ENCODE measurements at places on chromosomes 1 and 21. TPM values are rescaled to one million over a fixed set of nuclear protein-coding genes. Genes with fewer than 3 reads are reported as not detected.

Gene LIN28A
- not detected for total RNA-seq

Gene DNASE2B
- total RNA-seq, result 0.16 TPM

- no peak for DNase-seq
These were observed 292.1 kb upstream of the SNX7 start for GRCh38 chr1:98369463-98369862.

GRCh38 chr1:220370041-220370700, 97.9 kb upstream of the RAB3GAP2 start:
- peak; percentile 4 for DNase-seq

DNA sequence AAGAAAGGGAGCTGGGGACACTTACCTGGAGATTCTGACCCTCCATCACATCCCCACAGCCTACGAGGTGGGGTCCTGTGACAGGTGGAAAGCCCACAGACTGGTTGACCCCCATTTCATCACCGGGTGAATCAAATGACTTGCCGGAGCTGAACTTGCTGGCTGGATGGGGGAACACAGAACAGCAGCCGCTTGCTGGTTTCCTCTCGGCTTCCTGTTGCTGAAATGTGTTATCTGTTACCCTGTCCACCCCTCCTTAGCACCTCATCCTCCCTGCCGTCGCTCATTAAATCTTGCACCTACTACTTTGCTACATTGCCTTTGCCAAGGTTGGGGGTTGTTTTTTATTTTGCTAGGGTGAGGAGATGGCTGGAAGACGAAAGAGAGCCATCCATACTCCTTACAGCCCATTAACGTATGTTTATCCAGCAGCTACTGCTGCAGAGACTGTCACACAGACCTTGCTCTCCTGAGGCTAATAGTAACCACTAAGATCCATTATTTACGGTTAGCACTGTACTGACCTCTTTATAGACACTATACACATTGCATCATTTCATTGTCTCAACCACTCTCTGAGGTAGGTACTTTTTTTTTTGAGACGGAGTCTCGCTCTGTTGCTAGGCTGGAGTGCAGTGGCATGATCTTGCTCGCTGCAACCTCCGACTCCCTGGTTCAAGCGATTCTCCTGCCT, 7.0 kb downstream of the PAFAH2 start:
- DNase-seq, result no peak

GRCh38 chr1:171265686-171266085, 17.4 kb downstream of the FMO1 start:
- DNase-seq, result no peak

- DNase-seq, result no peak
These were observed 43.9 kb upstream of the APOBEC4 start for GRCh38 chr1:183696981-183697380.

DNA sequence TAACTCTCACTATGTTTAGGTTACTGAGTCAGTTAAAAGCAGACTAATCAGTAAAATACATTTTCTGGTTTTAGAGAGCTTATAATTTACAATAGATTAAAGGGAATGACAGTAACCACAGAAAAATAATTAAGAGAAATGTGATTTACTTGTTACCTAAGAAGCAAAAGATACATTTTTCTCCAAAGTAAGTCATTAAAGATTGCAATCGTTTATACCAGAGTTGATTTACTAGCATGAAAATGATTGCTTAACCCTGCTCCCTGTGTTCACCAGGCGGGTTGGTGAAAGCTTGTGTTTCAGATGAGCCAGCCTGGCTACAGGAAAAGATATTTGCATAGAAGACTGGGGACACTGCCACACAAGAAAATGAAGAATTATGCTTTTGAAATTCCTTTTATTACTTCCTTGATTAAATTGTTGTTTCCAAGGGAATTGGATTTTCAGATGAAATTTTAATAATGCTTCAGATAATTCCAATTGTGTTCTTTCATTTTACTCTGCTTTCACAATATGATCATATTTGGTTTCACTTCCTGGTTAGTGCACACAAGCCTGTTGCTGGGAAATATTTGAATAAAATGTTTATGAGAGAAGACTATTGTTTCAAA, 27.9 kb downstream of the LRRC8B start:
- DNase-seq, result no peak

- no peak for DNase-seq
These were observed 5.9 kb upstream of the NUF2 start for GRCh38 chr1:163315773-163316374.

- no peak for DNase-seq
These were observed 1.7 kb upstream of the RIPK4 start for GRCh38 chr21:41768437-41769042.
